ENCODE measurements at places on chromosomes 5 and 9. TPM values are rescaled to one million over a fixed set of nuclear protein-coding genes. Genes with fewer than 3 reads are reported as not detected.

GRCh38 chr5:104494083-104494482, 931.5 kb upstream of the NUDT12 start:
- DNase-seq, result no peak

The ITGA1 gene
- total RNA-seq, result 75.4 TPM

DNA sequence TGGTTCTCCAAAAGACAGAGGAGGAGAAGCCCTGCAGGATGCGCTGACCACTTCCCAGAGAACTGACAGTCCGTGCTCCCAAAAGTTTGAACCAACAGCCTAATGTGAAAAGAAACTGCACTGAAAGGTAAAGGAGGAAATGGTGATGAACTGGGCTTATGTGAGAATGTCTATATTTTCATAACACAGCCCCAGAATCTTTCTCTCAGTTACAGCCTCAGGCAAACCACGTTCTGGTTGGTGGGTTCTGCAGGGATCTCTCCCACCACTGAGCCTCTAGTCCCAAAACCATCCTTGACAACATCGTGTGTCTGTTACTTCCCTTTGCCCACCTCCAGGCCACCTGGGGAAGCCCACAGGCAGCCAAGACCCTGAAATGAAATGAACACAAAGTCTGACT, 23.9 kb downstream of the SPARC start:
- DNase-seq, result no peak

DNA sequence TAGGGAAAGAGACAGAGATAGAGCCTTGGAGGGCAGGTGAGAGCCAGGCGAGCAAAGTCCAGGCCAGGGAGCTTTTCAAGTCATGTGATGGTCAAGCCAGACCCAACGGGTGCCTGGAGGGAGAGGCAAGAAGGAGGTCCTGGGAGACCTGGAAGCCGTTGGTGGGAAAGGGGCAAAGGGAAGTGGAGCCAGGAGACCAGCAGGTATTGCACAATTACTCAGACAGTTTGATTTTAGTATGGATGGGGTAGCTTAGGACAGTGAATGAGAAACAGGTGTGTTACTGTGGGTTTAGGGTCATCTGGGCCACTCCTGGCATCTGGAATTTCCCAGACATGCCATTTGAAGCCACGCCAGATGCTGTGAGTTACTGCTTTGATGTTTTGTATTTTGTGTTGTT, 5.1 kb downstream of the SECISBP2 start:
- DNase-seq, result no peak

The CD74 gene
- 4.8 TPM for total RNA-seq

The SPINK7 gene
- total RNA-seq, result not detected

- DNase-seq, result no peak
Observed at GRCh38 chr9:673264-673965, 168.1 kb upstream of the DMRT1 start.

DNA sequence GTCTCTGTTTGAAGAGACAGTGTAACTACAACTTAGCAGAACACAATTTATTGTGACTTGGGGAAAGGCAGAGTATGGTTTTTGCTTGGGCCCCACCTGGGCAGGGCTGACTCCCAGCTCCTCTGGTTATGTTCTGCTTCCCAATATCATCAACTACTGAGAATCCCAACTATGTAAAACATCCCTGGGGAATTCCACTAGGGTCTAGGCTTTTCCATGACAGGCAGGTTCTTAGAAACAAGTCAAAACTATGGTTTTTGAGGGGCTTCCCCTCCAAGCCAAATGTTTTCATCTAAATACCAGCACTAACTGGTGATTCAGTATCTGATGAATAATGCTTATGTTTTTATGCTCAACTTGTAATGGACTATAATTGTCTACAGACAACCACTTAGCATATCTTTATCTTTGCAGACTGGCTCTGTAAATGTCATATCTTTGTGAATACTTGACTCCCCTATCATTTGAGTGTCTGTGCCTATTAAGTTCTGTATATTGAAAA, 409.5 kb downstream of the PDE4D start:
- DNase-seq, result peak; percentile 27

The ADAMTS13 gene
- total RNA-seq, result 0.84 TPM

The CCDC152 gene
- total RNA-seq, result 0.51 TPM

DNA sequence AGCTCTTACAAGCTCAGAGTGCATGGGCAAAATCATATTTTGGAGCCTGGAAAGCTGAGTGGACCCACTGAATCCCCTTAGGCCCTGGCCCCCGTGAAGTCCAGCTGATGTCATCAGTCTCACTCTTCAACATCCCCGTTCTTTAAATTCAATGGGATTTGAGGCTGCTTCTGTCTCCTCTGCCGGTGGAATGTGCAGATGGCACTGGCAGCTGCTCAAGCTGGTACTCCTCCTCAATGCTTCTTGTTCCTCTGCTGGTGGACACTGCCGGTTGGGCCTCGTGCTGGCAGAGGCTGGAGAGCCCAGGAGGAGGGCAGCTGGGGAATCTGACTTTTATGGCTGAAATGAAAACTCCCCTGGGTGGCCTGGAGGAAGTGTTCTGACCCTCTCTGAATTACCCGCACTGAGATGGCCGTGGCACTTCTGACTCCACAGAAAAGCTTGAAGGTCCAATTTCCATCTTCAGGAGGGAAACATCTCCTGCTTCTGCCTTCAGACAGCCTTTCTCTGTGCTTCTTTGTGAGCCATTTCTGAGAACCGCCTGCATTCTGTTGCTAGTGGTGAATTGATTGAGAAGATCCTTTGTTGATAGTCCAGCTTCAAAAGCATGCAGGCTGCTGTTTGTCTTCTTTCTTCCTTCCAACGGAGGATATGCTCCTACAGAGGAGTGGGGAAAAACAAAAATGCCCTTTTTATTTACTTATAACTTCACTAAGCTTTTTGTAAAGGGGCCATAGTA, 298.9 kb downstream of the TMEM38B start:
- DNase-seq, result no peak

The SEMA5A gene
- total RNA-seq, result 0.17 TPM

DNA sequence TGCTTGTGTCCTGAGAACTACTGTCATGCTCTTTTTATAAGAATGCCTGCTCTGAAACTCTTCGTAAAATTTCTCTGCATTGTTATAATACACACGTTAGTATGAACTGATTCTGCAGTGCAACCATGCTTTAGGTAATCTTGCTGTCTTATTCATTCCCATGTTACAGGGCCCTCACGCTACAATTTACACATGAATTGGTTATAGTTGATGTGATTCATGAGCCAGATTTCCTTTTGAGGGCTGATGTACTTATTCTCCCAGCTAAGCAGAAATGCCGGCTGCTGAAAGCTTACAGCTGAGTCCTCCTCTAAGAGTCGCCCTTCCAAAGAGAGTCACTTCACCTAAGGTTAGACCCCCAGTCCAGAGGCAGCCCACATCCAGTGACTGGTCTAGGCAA, 233.5 kb upstream of the PCSK5 start:
- no peak for DNase-seq

The ELOVL7 gene
- total RNA-seq, result 0.09 TPM

The WNT8A gene
- total RNA-seq, result not detected

DNA sequence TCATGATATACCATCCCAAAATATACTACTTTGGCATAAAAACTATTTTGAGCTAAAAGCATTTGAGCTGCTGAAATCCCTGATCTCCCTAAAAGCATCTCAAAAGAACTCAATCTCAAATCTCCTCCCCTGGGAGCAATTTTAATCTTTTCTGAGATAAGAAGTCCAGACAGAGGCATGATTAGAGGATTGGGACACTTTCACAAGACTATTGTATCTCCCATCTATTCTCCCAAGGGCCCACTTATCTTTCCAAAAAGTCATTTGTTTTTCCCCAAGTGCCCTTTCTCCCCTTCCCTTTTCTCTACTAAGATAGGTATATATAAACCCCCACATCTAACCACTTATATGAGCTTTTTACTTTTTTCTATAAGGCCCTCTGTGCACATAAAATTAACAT, 79.7 kb downstream of the ALDH7A1 start:
- DNase-seq, result no peak

The CAMK4 gene
- total RNA-seq, result 0.28 TPM

The F2RL1 gene
- total RNA-seq, result 30.0 TPM

DNA sequence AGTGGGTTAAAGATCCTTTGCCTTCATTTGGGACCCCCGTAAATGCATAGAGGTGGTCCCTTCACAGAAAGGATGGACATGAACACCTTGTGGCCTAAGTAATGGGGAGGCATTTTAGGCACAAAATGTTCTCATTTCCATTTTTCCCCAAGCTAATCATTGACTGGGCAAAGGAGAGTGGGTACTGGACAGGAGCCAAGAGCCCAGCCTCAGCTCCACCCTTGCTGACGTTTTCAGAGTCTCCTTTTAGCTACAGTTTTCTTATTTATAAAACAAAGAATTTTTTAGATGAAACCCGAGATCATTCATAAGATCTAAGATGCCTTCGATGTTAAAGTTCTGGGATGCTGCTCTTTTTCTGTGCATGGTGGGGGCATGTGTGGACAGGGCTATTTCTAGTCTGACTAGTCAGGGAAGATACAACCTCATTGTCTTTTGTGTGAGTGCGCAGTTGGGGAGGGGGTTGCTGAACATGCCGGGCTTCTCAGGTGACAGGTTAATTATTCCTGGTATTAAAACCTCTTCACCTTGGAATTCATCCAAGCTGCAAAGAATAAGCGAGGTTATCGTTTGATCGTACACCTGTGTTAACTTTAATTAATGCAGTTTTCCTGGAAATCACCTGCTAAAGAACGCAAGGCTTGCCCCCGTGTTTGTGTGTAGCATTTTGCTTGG, 48.4 kb downstream of the ADAMTS16 start:
- DNase-seq, result no peak

DNA sequence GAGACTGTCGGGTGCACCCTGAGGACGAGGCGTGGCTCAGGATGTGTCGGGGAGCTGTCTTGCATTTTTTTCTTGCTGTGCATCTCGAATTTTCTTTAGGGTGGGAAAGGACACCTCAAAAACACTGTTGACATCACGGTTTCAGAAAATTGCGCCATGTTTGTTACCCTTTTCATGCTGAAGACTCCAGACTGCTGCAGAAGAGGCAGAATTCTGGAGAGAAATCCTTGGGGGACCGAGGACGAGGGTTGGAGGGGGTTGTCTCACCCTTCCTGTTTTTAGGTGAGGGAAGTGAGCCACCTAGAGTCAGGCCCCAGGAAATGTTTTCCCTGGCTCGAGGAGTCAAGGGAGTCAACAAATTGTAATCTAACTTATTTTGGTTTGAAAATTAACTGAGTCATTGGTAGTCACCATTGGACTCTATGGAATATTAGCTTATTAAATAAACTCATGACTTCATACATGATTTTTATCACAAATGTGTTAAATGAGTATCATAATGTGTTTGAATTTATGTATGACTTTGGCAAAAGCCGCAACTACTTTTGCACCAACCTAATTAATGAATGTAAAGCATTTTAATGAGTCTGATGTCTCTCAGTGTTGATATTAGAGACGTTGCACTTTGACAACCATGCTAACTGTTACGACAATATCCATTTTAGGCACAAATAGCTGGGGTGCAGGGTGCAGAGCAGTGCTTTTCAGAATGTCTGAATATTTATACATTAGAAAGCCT, 724 bp upstream of the LYSMD3 start:
- DNase-seq, result peak; percentile 84

DNA sequence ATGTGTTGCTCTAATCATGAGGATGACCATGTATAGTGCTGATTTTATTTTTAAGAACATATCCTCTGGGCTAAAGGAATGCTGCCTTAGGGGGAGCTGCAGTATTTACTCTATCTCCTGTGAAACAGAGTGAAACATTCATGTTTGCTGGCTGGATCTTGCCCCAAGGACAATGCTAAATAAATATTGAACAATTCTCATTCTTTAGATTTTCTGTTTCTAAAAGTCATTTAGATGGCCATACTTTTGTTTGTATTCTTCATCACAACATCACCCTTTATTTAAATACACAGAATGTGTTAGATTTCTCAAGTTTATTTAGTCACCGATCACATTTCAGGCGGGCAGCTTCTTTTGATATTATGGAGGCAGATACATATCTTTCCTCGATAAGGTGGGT, 103.3 kb downstream of the ARHGEF28 start:
- DNase-seq, result no peak

GRCh38 chr5:89064736-89065135, 181.8 kb upstream of the MEF2C start:
- DNase-seq, result no peak

The SPAG8 gene
- 0.19 TPM for total RNA-seq

The CAPSL gene
- not detected for total RNA-seq

The ARSI gene
- 0.68 TPM for total RNA-seq

The INSL6 gene
- not detected for total RNA-seq

DNA sequence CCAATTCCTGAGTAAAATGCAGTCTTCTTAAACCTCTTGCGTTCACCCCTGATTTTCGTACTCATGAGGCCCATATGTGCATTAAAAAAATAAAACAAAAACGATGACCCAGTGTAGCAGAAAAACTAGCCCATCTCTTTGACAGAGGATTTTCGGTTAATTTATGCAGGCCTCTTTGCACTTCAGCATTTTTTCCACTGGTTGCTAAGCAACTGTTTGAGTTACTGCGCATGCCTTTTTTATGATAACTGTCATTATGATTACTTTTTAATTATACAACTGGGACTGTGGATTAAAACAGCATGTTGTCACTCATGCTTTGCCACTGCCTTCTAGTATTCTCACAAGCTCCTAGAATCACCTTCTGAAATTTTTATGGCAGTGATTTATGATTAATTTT, 165.0 kb downstream of the SMARCA2 start:
- DNase-seq, result no peak

The BASP1 gene
- 4.4 TPM for total RNA-seq

DNA sequence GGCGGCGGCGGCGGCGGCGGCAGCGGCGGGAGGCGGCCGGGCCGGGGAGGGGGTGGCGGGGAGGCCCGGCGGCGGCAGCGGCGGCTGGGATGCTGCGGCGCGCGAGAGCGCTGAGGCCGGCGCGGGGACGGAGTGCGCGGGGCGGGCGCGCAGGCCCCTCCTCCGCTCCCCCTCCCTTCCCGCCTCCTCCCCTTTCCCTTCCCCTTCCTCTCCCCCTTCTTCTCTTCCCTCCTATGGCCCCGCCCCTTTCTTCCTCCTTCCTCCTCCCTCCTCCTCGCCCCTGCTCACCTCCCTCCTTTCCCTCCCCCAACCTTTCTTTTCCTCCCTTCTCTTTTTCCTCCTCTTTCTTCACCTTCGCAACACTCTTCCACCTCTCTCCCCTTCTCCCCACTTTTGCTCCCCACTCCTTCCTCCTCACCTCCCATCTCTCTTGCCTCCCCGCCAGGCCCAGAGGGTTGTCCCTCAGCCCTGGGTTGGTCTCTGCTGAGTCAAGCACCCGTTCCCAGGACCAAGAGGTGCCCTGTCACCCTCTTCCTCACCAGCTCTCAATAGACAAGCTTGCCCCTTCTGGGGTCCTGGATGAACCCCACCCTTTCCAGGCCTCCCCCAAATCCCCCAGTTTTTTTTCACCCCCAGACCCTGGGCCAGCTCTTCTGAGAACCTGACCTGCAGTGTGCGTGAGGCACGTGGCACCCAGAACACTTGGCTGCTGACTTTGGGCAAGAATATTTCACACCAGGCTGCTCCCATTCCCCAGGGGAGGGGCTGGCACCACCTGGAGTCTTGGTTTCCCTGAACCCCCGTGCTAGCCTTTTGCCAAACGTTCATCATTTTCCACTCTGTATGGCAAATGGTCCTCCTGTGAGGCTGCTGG, at the start of gene SEMA4D:
TSS of gene SEMA4D (minus strand) at position 136 of the 874 bp plus-strand sequence. CDS start 92,657 bp downstream, outside the sequence.
- DNase-seq, result peak; percentile 45

GRCh38 chr9:22643541-22643940, 196.9 kb downstream of the DMRTA1 start:
- DNase-seq, result no peak

The TRUB2 gene
- total RNA-seq, result 16.2 TPM

The SLC45A2 gene
- total RNA-seq, result 0.09 TPM

GRCh38 chr5:134029156-134029555, 24.4 kb upstream of the VDAC1 start:
- no peak for DNase-seq

- no peak for DNase-seq
Observed at GRCh38 chr9:4690144-4690543, 10.8 kb downstream of the CDC37L1 start.

The SLC35D2 gene
- total RNA-seq, result 31.1 TPM

The LRRC19 gene
- not detected for total RNA-seq
